ENCODE measurements at places on chromosomes 4 and X.

- H3K27me3 ChIP-seq: no peaks in the 10 kb centered on the region
- no peak overlapping the region for H3K4me3 ChIP-seq
Observed at GRCh38 chrX:50618788-50619558, 148.3 kb upstream of the DGKK start.

DNA sequence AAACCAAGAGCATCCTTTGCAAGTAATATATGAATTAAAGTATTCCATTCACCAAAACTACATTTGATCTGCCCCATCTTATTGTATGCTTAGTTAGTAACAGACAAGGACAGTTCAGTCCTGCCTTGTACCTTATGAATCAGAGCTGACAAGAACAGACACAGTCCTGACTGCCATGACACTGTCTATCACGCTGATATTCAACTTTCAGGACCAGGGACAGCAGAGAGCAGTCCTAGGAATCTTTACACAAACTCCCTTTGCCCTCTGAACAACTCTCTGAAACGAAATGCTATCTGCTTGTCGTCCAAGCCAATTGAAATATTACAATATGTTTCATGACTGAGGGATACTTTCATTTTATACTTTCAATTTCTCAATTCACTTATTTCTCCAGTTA is 268.6 kb upstream of the VCX start:
- no peak overlapping the region for H3K27ac ChIP-seq
- no peak for DNase-seq
- no peaks in the 10 kb centered on the region for H3K4me1 ChIP-seq
- H3K4me3 ChIP-seq: no peak overlapping the region

DNA sequence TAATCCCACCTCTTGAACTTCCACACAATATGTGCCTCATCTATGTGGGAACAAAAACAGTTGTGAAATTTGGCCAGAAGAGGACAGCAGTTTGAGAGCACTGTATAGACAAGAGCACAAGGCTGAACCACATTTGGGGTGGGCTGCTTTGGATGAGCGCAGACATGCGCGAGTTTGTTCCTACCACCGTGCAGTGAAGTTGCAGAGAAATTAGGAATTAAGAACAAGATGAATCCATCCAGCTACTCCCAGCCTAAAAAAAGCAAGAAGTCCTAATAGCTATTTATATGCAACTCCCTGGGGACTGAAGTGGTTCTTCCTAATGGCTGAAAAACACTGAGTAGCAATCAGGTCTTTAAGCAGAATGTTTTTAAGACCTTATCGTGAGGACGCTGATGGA is 1.0 kb downstream of the GAB3 start:
- H3K4me3 ChIP-seq: peak overlapping the region; percentile 48
- H3K4me1 ChIP-seq: 0 out of 2 replicates have a peak, but pooled peaks cover 3% of the 10 kb centered on the region
- no peaks in the 10 kb centered on the region for H3K27me3 ChIP-seq
- H3K27ac ChIP-seq: no peak overlapping the region
- no peaks in the 10 kb centered on the region for H3K36me3 ChIP-seq
- no peak for DNase-seq

DNA sequence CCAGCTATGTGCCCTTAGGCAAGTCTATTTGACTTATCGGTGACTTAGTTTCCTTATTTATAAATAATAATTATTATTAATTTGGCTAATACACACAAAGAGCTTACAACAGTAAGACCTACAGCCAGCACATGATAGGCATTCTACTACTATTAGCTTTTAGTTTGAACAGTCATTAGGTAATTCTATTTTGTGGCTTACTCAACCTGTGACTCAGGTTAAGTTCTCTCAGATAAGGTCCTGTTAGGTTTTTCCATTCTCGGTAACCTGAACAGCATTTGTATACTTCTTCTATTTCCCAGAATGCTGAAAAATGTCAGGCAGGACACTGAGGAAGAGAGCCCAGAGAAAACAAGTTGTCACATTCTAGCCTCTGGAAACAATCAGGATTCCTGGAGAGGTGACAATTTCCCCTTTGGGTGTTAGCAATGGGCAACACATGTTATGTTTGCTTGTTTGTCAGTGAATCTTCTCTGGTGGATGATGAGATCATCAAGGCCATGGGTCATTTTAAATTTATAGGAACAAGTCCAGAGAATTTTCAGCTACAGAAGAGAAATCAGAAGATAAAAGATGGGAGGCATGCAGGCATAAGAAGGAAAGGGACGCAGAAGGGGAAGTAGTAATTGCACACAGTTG is 2144.7 kb downstream of the PCDH7 start:
- H3K27me3 ChIP-seq: no peaks in the 10 kb centered on the region
- H3K4me3 ChIP-seq: no peak overlapping the region
- no peak overlapping the region for H3K27ac ChIP-seq
- DNase-seq: no peak

GRCh38 chrX:32408389-32408788 is 803.0 kb downstream of the DMD start:
- H3K4me1 ChIP-seq: no peaks in the 10 kb centered on the region
- no peak overlapping the region for H3K4me3 ChIP-seq
- no peaks in the 10 kb centered on the region for H3K27me3 ChIP-seq
- no peak for DNase-seq

DNA sequence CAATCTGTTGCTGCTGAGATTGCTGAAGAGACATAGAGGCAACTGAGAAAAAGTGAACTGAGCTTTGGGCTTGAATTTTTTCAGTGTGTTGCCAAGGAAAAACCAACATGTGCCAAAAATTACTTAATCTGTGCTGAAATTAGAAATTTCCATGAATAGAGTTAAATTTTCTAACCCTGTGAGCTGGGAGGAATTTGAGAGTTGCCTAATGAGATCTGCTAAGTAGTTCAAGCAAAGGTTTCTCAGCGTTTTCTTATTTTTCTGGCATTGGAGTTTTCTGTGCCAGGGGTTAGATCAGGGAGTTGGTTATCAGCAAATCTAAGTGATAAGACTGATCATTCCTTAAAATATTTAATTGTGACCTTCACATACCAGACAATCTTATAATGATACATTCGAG is 457.5 kb upstream of the GNPDA2 start:
- no peaks in the 10 kb centered on the region for H3K36me3 ChIP-seq
- no peak overlapping the region for H3K4me3 ChIP-seq
- no peak overlapping the region for H3K27ac ChIP-seq
- no peak for DNase-seq

DNA sequence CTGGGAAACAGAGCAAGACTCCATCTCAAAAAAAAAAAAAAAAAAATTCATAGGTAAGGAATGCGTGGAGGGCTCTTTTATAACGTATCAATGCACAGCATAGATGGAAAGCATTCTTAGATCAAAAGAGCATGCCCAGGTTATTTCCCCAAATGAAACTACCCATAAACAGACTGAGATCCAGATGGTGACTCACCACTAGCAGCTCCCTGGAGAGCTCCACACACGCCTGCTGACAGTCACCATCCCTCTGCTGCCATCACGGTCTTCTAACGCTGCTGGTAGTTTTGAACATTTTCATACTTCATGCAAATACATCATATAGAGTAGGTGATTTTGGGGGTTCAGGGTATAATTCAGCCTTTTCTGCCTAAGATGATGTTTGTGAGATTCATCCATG is 136.9 kb downstream of the ASMT start:
- H3K27ac ChIP-seq: no peak overlapping the region
- no peaks in the 10 kb centered on the region for H3K27me3 ChIP-seq
- peak; percentile 59 for DNase-seq
- no peak overlapping the region for H3K4me3 ChIP-seq
- peaks cover 48% of the 10 kb centered on the region for H3K4me1 ChIP-seq

DNA sequence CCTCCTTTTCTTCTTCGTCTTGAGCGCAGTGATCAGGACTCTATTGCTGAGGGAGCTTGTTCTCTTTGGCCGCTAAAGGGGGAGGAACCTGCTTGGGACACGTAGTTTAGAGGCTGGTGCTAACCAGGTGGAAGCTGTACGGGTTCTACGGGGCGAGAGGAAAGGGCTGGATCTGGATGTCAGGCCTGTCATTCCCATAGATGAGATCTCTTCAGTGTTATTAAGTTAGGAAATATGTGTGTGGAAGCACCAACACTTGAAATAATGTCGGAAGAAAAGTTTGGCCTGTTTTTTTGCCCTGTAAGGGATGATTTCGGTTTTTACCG is 643 bp downstream of the SRP72 start:
- peak overlapping the region; percentile 78 for H3K4me3 ChIP-seq
- no peak for DNase-seq
- no peaks in the 10 kb centered on the region for H3K27me3 ChIP-seq
- peaks cover 13% of the 10 kb centered on the region for H3K4me1 ChIP-seq
- peak overlapping the region; percentile 94 for H3K27ac ChIP-seq

- no peak overlapping the region for H3K4me3 ChIP-seq
- H3K27me3 ChIP-seq: no peaks in the 10 kb centered on the region
- H3K36me3 ChIP-seq: no peaks in the 10 kb centered on the region
- peaks cover 3% of the 10 kb centered on the region for H3K4me1 ChIP-seq
Observed at GRCh38 chrX:40145001-40145922, 47.5 kb upstream of the BCOR start.

DNA sequence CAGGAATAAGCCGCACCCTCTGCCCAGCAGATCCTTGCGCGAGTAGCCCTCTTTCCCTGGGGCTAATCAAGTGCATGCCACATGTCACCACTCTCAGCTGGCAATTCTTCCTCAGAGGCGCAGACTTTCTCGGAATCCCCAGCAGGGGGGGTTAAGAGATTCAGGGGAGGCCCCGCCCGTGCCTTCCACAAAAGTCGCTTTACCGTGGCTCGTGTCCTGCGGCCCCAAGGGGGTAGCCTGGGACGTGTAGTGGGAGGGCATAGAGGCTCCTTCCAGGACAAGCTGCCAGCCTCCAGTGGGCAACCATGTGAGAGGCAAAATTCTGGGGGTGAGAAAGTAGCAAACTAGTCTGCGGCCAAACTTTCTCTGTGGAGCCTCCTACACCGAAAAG is 652 bp downstream of the SRPX start:
- peaks cover 9% of the 10 kb centered on the region for H3K4me1 ChIP-seq
- peak overlapping the region; percentile 41 for H3K4me3 ChIP-seq
- H3K27me3 ChIP-seq: no peaks in the 10 kb centered on the region
- DNase-seq: peak; percentile 52
- H3K36me3 ChIP-seq: no peaks in the 10 kb centered on the region

DNA sequence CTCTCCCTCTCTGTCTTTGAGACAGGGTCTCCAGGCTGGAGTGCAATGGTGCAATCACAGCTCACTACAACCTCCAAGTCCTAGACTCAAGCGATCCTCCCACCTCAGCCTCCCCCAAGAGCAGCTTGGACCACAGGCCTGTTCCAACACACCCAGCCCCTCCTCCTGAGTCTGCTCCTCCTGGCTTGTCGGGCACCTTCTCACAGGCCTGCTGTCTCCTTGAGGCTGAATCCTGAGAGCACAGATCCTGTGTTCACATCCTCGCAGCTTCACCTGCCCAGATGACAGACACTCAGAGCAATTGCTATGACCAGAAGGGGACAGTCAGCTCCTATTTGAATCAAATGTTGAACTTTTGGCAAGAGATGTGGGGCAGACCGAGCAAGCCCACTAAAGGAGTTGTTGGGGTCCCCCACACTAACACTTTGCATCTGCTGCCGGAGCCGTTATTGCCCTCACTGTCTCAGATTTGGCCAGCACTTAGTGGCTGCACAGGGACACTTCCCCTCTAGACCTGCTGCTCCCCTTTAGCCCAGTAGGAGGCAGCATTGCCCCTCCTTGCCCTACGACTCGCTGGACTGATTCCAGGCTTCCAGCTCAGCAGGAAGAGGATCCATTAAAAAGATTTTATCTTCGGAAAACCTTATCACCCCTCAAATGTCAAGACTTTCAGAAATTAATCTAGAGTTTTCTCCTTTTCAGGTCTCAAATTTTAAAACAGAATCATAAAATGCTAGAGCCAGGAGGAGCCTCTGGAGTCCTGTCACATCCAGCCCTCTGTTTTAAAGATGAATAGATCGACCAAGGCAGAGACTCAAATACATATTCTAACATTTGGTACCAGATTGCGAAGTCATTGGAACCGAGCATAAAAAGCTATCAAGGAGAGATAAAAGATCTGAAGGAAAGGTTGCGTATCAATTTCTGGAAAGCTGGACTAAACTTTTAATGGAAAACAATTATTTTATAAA is 113.7 kb downstream of the USP46 start:
- H3K27me3 ChIP-seq: no peaks in the 10 kb centered on the region
- no peaks in the 10 kb centered on the region for H3K36me3 ChIP-seq
- H3K4me3 ChIP-seq: no peak overlapping the region
- peak; percentile 78 for DNase-seq
- H3K27ac ChIP-seq: no peak overlapping the region

DNA sequence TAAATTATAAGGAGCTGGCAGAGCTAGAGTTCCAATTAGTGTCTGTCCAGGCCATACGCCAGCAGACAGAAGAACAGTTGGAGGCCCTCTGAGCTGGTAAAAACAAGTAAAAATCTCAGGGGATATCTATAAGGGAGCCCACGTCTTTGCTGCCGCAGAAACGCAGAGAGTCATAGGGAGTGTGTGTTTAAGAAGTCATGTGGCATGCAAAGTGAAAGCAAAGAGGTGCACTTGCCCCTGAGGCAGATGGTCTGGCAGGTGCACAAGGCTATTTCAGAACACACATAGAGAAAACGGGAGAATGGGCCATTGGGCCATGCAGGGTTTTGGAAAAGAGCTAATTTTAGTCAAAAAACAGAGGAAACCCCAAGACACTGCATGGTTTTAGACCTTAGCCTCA is 92.7 kb downstream of the NAP1L3 start:
- no peaks in the 10 kb centered on the region for H3K4me1 ChIP-seq
- no peaks in the 10 kb centered on the region for H3K27me3 ChIP-seq
- no peak for DNase-seq
- H3K27ac ChIP-seq: no peak overlapping the region
- H3K4me3 ChIP-seq: no peak overlapping the region

DNA sequence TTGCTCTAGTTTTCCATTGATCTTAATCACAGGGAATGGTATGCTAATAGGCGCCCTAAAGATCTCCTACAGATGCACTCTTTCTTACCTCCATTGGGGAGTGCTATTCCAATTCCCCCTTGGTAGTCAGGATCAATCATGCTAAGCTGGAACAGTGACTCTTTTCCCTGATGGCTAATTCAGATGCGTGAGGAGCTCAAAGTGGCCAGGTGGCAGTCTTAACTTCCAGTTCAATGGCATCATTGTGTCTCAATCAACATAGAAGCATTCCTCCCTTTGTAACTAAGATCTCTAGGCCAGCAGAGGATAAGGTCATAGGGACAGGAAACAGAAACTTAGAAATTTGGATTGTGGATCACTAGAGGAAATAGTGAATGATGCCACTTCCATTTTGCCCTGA is 216.8 kb downstream of the GRID2 start:
- H3K27me3 ChIP-seq: no peaks in the 10 kb centered on the region
- no peaks in the 10 kb centered on the region for H3K4me1 ChIP-seq
- no peak for DNase-seq
- H3K4me3 ChIP-seq: no peak overlapping the region
- no peak overlapping the region for H3K27ac ChIP-seq

DNA sequence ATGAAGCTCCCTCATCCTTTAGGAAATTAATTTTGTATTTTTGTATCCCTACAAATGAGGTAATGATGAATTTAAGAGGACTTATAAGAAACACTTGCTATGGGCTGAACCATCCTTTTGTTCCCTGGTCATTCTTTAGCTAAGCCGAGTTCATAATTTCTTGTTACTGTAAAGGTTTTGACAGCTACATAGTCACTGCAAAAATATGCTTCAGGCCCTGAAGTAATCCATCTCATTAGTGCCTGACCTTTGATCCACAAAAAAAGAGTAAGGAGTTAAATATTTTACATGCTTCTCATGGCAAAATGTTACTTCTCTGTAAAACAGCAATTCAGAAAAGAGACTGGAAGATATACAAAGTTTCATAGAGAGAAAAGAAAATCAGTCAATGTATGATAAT is 290.6 kb upstream of the SLIT2 start:
- no peak overlapping the region for H3K4me3 ChIP-seq
- H3K36me3 ChIP-seq: no peaks in the 10 kb centered on the region
- no peak for DNase-seq
- no peaks in the 10 kb centered on the region for H3K27me3 ChIP-seq
- peaks cover 5% of the 10 kb centered on the region for H3K4me1 ChIP-seq

GRCh38 chr4:6468376-6468775 is 4.0 kb downstream of the PPP2R2C start:
- H3K27me3 ChIP-seq: peaks cover 13% of the 10 kb centered on the region
- no peak overlapping the region for H3K27ac ChIP-seq
- DNase-seq: no peak
- H3K4me1 ChIP-seq: peaks cover 9% of the 10 kb centered on the region
